AG10803 (cell line): ENCODE measurements at places on chromosomes 11 and 22.

DNA sequence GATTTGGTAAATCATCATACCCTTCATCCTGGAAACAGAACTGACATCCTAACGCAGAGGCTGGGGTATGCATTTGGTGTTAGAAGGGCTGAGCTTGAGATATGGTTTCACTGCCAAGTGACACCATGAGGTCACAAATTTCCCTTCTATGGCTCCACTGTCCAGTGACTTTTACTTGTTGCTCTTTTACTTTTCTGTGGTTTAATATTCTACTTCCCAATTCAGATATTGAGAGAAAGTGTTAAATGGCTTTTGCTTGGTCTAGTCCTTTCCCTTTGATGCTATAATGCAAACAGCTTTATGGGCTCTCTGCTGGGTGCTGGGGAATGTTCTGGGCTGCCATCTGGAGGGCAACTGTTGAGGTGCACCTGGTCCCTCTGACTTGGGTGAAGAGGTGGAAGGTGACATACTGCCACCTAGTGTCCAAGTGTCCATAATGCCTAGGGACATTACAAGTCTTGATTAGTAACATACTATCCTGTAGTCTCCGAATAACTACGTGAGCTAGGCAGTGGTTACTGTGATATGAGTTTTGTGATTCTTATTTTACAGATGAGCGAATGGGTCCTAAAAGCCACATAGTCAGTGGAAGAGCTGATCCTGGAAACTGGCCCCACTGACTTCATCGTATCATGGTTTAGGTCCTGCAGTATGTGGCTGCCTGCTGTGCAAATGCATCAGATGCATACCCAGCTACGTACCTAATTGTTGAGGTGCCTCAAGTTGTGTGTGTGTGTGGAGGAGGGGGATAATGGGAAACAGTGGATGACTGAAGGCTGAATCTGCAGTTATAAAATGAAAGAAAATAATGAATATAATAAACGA is 149.1 kb upstream of the RAG2 start:
- peak; percentile 92 for DNase-seq

DNA sequence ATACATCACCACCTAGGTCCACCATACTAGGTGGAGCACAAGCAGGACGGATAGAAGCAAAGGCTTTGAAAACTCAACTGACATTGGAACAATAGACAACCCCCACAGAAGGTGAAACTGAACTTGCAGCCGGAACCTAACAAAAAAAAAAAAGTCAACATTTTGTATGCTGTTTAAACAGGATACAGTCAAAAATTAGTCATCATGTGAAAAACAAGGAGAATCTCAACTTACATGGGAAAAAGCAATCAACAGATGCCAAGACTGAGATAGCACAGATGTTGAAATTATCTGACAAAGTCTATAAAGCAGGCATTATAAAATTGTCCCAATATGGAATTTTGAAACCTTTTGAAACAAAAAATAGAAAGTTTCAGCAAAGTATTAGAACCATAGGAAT is 123.8 kb downstream of the RAB38 start:
- peak; percentile 3 for DNase-seq

DNA sequence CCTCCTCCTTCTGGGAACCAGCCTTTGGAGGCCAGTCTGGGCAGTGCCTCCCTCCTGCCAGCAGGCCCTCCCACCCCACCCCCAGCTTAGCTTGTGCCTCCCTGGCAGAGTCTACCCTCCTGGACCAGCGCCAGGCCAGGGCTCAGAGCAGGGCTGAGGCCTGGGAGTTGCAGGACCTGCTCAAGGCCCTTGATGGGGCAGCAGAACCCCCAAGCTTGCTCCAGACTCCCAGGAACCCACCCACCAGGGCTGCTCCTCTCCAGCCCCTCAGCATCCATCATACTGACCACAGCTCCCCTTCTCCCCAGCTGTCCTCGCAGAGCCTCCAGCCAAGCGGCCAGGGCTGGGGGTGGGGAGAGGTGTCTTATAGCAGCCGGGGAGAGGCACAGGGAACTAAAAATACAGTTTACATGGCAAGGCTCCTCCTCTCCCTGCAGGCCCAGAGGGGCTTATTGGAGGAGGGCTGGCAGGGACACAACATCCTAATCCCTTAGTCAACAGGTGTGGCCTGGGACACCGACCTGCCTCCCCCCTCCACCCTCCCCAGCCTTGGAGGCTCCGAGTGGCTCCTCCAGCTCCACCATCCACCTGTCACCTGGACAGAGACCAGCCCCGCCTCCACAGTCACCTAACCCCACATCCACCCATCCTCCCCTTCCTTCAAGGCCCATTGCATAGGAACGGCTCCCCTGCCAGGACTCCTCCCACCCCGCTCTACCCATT is 5.2 kb upstream of the MB start:
- no peak for DNase-seq

GRCh38 chr11:562046-562645 is 1.4 kb downstream of the RASSF7 start:
- no peak for DNase-seq

DNA sequence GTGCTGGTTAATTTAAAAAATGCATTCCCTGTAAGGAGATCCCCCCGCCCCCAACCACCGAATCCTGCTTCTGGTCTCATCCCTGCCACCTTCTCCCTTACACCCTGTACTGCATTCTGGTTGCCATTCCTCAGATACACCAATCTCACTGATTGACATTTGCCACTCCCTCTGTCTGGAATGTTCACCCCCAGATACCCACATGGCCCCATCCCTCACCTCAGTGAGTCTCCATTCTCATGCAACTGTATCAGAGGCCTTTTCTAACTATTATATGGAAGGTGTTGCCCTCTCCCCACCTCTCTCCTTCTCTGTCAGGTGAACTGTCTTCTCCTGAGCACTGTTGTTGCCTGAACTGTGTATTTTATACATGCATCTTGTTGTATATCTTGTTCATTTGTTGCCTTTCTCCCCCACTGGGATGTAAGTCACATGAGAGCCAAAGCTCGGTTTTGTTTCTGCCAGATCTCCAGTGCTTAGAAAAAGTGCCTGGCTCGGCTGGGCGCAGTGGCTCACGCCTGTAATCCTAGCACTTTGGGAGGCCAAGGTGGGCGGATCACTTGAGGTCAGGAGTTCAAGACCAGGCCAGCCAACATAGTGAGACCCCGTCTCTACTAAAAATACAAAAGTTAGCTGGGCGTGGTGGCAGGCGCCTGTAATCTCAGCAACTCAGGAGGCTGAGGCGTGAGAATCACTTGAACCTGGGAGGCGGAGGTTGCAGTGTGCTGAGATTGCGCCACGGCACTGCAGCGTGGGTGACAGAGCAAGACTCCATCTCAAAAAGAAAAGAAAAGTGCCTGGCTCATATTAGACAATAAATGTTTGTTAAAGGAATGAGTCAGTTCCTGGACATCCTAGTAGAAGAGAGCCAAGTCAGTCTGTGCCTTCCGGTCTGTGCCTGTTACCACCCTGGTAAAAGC is 61.0 kb downstream of the TNRC6B start:
- peak; percentile 72 for DNase-seq

GRCh38 chr11:2432171-2432621 is 12.1 kb downstream of the TRPM5 start:
- DNase-seq: no peak

DNA sequence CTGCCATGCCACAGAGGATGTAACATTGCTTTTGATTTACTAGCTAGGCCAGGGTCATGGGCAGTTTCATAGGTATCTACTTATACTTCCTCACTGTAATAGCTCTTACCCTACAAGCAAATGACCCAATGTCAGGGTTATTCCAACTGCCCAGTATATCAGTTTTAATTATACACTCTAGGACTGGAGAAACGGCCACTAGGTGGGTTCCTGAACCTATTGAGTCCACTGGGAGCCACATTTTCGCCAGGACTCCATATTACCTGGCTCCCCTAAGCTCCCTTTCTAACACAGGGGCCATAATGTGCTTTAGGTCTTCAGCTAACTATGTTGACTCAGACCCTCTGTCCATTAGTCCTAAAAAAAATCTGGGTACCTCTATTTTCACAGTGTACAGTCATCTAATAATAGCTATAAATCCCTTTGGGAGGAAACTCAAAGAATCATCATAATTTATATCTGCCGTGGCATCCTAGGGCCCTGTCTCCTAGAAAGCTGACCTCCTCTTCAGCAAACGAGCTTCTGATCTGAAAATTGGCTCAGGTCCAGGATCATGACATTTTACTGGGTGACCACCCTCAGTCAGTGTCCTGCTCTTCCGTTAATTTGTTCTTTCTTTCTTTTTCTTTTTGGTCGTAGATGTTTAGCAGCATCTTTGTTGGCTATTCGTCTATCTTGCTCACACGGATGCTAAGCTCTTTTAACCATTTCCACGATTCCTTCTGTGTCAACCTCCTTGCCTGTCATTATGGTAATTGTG is 244.3 kb downstream of the FAM76B start:
- DNase-seq: no peak

GRCh38 chr22:36746375-36746970 is 29.4 kb downstream of the IFT27 start:
- DNase-seq: no peak

- DNase-seq: peak; percentile 74
These were observed 37.9 kb downstream of the CELF1 start for GRCh38 chr11:47514825-47515647.

DNA sequence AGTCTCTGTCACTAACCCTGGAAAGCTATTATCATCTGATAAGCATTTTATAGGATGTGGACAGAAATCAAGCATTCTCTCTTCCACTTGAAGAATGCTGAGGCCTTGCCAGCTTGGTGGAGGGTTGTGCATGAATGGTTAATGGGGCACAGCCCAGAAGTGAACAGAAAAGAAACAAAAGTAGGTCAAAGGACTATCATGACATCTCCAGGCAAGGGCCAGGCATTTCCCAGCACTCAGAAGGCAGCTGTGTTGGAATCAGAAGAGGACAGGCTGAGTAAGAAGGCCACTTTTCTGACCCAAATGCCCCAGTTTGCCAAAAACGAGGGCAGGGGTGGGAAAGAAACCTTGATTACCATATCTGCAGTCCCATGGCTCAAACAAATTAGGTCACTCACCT is 12.4 kb downstream of the TENM4 start:
- DNase-seq: no peak

- no peak for DNase-seq
These were observed 1374.2 kb downstream of the FAM181B start for GRCh38 chr11:81359476-81359875.

DNA sequence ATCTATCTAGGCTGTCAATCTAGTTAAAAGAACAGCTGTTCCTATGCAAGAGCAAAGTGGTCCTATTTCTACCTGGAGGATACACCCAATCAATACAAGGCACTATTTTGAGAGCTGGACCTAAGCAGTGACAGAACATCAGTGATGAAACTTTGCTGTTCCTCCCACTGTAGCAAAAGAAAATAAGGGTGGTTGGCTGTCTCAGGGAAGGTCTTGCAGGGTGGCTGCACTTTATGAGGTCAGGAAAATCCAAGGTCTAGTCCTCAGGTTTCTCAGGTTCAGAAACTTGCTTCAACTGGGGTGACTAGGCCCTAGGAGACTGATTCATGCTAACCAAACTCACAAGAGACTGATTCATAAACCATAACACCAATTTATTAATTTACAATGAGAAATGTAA is 11.6 kb downstream of the CPSF7 start:
- no peak for DNase-seq

GRCh38 chr11:109377039-109377742 is 44.8 kb upstream of the C11orf87 start:
- DNase-seq: no peak

- no peak for DNase-seq
These were observed 13.2 kb downstream of the THY1 start for GRCh38 chr11:119409731-119410130.

GRCh38 chr11:93784935-93785360 is 866 bp downstream of the MED17 start:
- DNase-seq: no peak

DNA sequence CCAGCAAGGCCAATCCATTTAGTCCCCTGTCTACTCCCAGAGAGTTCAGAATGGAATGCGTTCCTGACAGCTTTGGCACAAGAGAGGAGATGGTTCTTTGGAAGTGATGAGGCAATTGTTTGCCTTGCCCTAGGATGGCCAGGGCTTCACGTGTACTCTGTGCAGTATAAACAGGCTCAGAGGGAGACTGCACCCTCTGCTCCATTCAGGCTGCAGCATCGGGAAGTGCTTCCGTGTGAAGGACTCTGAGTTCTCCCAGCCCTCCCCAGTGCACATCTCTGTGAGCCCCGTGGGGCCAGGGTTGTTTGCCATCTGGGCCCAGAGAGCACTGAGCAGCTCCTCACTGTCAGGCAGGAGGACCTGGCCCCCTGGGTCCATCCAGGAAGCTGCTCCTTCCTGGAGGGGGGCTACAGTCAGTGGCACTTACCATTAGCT is 215.3 kb upstream of the TBCEL start:
- no peak for DNase-seq

DNA sequence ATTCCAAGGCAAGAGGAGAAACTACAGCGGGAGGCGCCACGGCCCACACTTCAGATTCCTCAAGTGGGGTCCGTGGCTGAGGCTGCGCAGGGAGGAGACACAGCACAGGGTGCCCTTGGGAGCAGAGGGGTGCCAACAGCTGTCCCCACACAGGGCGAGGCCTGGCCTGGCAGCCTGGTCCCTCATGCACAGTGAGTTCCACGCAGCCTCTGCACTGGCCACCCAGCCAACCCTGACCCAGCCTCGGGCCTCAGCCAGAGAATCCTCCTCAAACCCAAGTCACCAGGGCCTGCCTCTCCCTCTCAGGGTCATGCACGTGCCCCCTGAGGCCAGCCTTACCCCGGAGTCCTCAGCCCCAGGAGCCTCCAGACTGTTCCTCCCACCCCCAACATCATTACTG is 22.4 kb upstream of the MOB2 start:
- no peak for DNase-seq

GRCh38 chr11:83061883-83062282 is 9.8 kb downstream of the RAB30 start:
- no peak for DNase-seq

DNA sequence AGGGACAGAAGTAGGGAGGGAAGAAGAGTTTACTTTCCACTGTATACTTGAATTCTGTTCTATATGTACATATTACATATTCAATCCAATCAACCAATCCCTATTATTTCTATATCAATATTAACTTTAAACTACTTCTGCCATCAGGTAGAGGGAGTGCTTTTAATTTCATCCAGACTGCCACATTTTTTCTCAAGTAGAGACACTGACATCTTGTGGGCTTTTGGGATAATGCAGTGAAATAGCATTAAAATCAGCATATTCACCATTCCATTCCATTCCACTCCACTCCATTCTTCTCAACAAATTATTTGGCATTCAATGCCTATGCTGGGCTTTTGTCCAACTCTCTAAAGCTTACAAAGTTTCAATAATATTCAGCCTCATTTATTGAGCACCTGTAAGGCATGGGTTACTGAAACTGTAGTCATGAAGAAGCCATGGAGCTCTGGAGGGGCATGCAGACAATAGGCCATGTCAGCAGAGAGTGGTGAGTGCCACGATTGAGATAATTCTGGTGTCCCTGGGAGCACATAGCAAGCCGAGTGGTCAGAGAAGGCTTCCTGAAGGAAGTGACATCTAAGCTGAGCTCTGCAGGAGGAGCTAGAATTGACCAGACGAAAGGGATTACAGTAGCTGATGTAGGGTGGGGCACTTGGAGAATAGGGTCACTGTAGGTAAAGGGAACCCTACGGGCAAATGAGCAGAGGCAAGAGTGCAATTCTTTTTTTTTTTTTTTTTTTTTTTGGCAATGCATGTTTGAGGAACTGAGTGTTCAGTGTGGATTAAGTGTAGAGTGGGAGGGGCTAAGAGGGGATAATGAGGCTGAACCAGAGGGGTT is 12.8 kb upstream of the CLPB start:
- peak; percentile 76 for DNase-seq
